ELR (cell line): ENCODE measurements at places on chromosomes 6 and 20.

GRCh38 chr20:44489931-44490330 lies 14.3 kb downstream of the TTPAL start:
- DNase-seq: no peak

DNA sequence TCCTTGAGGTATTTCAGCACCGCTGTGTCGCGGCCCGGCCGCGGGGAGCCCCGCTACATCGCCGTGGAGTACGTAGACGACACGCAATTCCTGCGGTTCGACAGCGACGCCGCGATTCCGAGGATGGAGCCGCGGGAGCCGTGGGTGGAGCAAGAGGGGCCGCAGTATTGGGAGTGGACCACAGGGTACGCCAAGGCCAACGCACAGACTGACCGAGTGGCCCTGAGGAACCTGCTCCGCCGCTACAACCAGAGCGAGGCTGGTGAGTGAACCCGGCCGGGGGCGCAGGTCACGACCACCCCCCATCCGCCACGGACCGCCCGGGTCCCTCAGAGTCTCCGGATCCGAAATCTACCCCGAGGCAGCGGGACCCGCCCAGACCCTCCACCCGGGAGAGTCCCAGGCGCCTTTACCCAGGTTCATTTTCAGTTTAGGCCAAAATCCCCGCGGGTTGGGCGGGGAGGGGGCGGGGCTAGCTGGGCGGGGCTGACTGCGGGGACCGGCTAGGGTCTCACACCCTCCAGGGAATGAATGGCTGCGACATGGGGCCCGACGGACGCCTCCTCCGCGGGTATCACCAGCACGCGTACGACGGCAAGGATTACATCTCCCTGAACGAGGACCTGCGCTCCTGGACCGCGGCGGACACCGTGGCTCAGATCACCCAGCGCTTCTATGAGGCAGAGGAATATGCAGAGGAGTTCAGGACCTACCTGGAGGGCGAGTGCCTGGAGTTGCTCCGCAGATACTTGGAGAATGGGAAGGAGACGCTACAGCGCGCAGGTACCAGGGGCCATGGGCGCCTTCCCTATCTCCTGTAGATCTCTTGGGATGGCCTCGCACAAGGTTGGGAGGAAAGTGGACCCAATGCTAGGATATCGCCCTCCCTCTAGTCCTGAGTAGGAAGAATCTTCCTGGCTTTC lies 693 bp downstream of the HLA-F start:
- DNase-seq: peak; percentile 13

GRCh38 chr6:45226081-45226480 lies 102.0 kb upstream of the RUNX2 start:
- peak; percentile 15 for DNase-seq

DNA sequence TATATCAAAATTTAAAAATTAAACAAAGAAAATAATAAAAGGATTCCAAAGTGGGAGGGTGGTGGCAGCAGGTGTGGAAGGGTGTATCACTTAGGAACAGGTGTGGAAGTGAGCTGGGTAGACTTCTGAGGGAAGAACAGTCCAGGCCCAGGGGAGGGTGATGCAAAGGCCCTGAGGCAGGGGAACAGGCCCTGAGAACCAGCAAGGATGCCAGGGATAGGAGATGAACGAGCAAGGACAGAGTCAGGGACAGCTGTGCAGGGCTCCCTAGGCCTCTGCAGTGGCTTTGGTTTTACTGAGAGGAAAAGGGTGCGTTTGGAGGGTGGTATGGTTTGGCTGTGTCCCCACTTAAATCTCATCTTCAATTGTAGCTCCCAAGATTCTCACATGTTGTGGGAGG lies 9.4 kb upstream of the RAET1E start:
- no peak for DNase-seq

DNA sequence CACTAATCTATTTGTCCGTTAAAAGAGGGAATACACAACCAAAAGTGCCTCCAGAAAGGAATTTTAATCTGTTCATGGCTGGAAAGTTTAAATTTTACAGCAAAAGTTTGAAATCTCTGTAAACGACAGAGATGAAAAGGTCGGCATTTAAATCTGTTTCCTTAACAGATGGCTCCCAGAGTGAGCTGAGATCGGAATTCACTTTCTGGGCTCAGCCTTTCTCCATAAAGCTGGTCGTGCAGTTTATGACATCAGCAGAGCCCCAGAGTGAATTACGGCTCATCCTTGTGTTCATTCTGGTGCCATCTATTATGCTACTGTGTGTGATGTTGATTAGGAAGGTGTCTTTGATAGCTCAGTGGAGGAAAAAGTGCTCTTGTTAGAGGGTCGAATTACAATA lies 117.6 kb upstream of the ZFP64 start:
- no peak for DNase-seq

DNA sequence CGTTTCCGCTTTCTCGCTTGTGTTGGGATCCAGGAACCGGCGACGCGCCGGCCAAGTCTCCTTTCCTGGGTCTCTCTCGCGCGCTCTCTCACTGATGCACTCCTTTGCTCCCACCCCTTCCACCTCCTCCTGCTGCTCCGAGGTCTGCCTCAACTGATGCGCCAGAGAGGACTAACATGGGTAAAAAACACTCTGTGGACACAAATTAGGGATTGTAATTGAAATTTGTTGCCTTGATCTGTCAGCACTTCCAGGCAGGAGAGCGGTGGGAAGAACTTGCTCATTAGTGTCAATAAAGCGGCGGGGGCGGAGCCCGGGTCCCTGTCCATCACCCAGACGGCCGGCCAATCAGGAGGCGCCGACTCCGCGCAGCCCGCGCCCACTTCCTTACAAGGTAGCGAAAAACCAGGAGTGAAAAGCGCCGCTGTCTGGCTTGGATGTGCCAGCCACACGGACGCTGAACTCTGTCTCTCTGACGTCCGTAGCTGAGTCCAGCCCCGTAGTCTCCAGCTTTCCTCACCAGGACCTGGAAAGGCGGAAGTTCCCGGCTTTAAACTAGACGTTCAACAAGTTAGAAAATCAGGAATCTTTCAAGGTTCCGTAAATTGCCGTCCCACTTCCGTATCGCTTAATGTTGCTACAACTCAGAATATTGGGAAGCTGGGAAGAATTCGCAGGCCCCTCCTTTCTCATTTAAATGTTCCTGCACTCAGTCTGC lies at the start of gene TBX18:
Gene TBX18, minus strand, starts transcription at position 267 of the 718 bp plus-strand sequence. CDS start 417 bp downstream, outside the sequence.
- peak; percentile 99 for DNase-seq

- peak; percentile 55 for DNase-seq
These were observed 24.8 kb downstream of the NFYA start for GRCh38 chr6:41097467-41098090.

DNA sequence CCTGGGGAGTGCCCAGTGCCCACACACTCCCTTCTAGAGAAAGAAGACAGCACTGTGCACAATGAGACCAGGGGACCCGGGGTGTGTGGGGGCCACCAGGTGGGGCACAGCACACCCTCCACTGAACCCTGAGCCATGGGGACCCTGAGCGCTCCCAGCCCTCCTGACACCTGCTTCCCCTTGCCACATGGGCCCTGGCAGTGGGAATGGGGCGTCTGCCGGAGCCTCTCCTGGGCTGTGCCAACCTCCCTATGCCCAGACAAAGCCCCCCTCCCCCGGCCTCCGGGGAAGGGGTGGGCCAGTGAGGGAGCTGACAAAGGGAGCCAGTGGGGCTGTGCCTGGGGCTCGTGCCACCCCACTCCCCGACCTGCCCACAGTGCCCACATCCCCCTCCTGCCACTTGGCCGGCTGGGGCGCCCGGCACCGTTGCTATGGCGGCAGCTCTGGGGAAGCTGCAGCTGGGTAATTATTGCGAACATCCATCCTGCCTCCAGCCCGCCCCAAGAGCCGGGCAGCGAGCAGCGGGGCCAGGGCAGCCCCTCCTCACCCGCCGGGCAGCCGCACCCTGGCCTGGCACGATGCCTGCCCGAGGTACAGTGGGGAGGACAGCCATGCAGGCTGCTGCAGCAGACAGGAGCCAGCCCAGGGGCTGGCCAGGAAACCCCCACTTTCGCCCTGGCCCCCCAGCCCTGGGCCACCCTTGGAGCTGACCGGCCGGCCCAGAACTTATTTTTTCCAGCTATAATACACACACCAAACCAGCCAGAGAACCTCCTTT lies 41.9 kb upstream of the NOL4L start:
- no peak for DNase-seq

DNA sequence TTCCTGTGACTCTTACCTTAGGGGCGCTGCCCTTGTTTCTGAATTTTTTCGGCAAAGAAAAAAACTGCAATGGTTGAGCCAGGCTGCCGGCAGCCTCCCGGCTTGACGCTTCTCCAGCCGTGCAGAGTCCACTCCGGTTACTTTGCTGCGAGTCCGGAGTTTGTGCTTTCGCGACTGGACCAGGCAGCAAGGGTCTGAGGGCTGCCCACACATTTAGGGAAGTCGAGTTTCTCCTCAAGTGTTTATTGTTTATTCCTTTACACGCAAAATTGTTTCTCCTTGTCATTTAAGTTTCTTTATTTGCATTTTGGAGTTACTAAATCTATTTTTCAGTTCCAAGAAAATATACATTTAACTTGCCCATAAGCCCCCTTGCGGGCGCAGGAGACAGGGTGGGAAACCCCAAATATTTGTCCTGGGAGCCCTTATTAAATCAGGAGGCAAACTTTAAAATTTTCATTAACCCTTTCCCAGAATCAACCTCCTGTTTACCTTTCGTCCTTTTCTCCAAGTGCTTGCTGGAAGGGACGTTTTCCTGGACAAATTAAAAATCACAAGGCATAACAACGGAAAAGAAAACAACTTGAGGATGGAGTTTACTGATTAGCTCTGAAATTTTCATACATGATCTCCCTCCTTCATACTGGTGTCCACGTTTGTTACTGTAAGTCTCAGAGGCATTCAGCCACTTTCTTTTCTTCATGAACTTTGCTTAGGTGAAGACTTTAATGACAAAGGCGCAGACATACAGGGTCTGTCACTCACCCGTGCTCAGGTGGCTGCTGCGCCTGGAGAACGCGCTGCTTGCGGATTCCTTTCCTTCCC lies 1.7 kb upstream of the PDE10A start:
- DNase-seq: no peak

DNA sequence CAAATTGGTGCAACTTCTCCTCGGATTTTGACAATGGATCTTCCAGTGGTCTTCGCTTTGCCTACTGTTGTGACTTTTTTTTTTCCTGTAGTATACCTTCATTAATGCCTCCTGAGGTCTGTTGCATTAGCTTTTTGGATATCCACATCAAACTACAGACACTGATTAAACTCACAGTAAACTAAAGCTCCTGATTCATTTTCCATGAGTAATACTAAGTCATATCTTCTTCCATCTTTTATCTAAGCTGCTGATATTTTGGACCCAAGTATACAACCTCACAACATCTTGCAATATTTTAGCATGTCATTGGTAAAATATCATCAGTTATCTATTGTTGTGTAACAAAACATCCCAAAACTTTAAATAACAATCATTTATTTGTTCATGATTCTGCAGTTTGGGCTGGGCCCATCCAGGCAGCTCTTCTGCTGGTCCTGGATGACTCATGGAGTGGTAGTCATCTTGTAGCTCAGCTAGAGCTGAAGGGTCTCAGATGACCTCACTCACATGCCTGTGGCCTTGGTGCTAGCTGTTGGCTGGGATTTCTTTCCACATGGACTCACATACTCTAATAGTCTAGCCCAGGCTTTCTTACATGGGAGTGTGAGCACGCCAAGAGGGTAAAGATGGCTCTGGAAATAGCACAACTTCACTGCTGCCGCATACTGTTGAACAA lies 78.3 kb upstream of the SRSF6 start:
- DNase-seq: peak; percentile 94

DNA sequence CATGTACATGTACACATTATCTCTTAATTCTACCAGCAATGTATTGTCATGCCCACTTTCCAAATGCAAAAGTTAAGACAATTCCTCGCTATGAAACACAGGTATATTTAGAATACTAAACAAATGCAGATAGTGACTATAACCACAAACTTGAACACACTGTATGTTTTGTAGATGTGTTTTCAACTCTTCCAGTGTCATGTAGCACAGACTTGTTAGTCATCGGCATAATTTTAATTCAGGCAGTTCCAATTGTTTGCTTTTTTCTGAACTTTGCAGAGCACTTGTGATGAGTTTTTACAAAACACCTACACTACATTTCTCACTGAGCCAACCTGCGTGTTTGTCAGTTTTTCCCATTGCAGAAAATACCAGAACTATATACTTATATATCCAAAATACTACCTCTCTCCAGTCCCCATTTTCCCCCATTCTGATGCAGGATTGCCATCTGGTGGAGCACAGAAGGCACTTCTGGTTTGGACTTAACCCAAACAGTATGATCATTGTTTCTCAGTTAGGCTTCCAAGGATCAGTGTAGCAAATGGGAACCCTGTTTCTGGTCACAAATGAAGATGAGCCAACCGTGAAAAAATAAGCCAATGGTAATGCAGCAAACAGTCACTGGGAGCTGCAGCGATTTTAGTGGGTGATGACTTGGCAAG lies 143.4 kb downstream of the ADGRB3 start:
- peak; percentile 27 for DNase-seq

DNA sequence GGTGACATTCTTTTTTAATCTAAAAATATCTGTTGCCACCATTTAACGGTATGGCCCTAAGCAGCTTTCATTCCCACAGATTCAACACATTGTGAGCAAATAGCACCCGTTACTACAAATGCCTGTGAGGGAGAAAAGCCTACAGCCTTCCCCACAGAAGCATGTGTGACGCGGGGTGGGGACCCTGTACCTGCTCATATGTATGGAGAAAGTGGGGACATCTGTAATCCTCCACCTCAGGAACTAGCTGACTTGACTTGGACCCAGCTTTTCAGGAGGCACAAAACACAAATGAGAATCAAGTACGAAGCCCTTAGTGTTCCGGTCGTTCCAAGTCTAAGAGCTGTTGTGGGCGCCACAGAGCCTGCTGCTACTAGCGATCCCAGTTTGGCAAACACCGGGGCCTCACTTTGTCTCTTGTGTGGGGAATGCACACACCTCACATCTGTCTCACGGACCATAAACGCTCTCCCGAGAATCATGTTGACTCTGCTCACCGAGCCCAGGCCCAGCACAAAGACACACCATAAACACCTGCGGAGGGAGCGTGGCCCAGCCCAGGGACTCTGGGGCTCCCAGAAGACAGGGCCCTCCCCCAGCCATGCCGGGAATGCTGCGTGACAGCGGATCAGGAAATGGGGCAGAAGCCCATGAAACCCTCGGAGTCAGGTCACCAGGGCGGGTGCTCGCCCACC lies 21.6 kb downstream of the DLL1 start:
- DNase-seq: no peak

DNA sequence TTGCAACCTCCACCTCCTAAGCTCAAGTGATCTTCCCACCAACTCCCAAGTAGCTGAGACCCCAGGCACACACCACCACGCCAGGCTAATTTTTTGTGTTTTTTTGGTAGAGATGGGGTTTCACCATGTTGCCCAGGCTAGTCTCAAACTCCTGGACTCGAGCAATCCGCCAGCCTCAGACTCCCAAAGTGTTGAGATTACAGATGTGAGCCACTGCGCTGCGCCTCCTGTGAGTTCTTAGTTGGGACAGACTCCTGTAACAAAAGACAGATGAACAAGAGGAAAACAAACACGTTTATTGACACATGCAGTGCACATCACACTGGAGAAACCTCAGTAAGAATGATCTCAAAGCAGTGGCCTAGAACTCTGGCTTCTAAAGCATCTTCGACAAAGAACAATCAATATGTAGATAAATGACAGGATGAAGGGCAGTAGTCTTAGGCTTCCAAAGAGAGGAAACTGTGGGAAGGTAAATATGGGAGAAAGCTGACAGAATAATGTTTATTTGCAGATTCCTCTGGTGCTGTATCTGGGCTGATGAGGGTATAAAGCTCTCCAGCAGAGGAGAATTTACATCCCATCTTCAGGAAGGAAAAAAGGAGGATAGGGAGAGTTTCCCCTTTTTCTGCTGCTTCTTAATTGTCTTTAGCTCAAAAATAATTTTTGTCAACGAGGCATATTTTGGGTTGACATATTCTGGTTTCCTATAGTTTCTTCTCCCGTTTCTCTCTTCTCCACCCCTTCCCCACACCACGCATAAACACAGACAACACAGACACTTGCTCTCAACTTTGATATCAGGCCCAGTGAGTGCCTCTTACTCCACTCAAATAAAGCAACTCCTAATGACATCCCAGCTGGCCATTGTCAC lies 84.7 kb upstream of the TNFAIP3 start:
- DNase-seq: no peak
